ENCODE measurements at places on chromosomes 1 and 21.

DNA sequence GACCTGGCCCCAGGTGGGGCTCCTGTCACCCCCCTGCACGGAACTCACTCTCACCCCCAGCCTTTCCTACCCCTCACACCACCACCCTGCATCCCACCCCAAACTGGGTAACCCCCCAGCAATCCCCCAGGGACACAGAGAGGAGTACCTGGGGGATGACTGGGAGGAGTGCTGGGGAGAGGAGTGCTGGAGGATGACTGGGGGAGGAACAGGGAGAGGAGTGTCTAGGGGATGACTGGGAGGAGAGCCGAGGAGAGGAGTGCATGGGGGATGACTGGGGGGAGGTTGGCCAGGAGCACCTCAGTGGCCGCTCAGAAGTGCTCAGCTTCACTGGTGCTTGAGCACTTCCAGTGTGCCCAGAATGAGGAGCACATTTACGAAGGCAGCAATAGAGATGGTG lies 59.1 kb downstream of the SIK1 start:
- DNase-seq = no peak

GRCh38 chr1:2631136-2632050 lies 1.4 kb downstream of the MMEL1 start:
- no peak for DNase-seq

GRCh38 chr1:241598249-241598648 lies 41.9 kb downstream of the CHML start:
- DNase-seq = no peak

DNA sequence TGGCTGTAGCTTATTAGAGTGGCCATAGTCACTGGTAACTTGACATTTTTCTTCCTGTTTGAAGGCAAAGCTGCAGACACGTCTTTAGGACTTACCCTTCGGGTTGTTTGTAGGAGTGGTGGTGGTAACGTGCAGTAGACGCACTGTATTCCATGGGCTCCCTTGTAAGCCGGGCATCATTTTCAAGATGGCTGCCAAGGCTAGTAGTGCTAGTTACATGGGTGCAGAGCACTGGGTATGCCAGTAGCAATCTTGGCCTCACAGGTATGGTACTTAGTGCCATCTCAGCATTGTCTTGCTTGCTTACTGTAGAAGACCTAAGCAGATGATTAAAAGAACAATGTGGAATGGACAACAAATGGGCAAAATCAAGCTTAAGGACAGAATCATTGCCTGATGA lies 1.9 kb downstream of the YBX1 start:
- no peak for DNase-seq

- DNase-seq = no peak
Measured at GRCh38 chr1:59072583-59072947, 224.3 kb upstream of the FGGY start.

DNA sequence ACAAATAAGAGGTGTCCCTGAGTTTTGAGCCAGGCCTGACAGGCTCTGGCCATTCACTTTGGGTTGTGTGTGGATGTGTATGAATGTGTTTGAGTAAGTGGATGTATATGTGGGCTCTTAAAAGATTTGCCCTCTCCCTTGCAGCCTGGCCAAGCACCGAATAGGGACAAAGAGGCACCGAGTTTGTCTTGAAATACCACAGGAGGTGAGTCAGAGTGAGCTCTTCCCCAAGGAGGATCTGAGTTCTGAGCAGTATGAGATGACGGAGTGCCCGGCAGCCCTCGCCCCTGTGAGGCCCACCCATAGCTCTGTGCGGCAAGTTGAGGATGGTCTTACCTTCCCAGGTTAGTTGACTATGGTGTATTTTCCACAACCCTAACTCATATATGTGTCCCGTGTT lies 19.0 kb downstream of the KDM4A start:
- DNase-seq = no peak

GRCh38 chr1:167360120-167360519 lies 139.4 kb downstream of the POU2F1 start:
- DNase-seq = no peak

DNA sequence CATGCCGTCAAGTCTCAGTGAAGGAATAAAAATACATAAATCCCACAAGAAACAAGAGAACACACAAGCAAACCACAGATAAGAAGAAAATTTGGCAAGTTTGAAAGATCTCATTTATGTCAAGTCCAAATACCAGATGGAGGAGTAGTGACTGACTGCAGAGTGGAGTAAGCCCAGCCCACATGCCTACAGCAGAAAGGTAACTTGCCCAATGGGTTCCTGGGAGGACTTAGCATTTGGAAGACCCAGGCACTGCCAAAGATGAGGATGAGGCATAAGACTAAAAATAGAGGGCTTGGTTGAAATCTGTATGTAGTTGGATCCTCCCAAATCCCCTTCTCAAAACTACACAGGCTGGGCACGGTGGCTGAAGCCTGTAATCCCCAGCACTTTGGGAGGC lies 70.8 kb downstream of the ZNF648 start:
- DNase-seq = no peak

- DNase-seq = no peak
Measured at GRCh38 chr1:31122101-31122735, 56.7 kb upstream of the PUM1 start.

GRCh38 chr21:35525443-35525842 lies 476.3 kb upstream of the RUNX1 start:
- no peak for DNase-seq

GRCh38 chr1:78483903-78484302 lies 6.9 kb upstream of the PTGFR start:
- DNase-seq = no peak

- no peak for DNase-seq
Measured at GRCh38 chr21:34204481-34205439, 131.4 kb downstream of the MRPS6 start.

- peak; percentile 20 for DNase-seq
Measured at GRCh38 chr1:207579436-207579799, 65.5 kb upstream of the CR1L start.

DNA sequence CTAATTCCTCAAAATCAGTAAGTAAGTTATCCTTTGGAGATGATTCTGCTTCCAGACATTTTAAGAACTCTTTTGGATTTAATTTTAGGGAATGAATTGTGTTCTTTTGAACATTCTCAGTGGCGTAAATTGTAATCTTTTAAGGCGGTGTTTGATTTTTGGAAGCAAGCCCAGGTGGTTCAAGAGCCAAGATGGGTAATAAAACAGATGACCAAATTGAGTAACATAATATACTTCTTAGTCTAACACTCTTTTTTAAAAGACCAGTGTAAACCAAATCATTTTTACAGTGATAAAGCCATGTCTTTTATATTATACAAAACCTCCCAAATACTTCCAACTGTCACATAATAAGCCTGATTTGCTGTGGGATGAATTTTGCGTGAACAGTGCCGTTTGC lies 133.8 kb downstream of the LRRC40 start:
- peak; percentile 57 for DNase-seq
